ENCODE measurements at places on chromosomes 6 and 20. TPM values are rescaled to one million over a fixed set of nuclear protein-coding genes. Genes with fewer than 3 reads are reported as not detected.

Gene HLA-DQB1
- polyA plus RNA-seq = 19.8 TPM

Gene RBPJL
- polyA plus RNA-seq = not detected

GRCh38 chr20:47156301-47157137, 200.0 kb downstream of the ZMYND8 start:
- no peak for DNase-seq

GRCh38 chr6:149913085-149913484, 9.8 kb downstream of the RAET1G start:
- no peak for DNase-seq
